ENCODE measurements at places on chromosomes 1 and 21. TPM values are rescaled to one million over a fixed set of nuclear protein-coding genes. Genes with fewer than 3 reads are reported as not detected.

Gene TCHHL1
- not detected for total RNA-seq

DNA sequence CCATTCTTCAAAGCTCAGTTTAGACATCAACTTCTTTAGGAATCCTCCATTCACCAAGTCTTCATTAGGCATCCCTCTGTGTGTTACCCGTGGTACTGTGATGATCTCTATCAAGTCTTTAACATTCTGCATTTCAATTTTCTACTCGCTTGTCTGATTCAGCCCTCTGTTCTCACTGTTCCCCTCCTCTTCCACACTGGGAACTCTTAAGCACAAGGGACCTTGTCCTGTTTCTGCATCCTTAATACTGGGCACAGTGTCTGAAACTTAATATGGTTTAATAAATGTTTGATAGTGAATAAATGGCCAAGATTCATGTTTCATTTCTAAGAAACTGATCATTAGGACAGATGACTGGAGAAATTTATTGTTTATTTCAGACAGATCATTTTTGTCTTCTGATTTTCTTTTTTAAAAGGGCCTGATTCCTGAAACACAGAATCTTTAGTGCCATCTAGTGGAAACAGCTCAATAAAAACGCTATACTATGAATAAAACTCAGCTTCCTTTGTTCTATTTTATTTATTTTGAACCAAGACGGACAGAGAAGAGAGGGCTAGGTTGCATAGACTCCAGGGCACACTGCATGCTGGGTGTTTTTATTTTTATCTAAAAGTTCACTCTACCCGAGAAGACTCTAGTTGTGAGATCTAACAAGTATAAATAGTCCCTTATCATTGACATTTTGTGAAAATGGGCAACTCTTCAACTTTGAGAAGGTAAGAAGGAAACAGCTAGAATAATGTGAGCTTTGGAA lies 7.0 kb upstream of the TRIM45 start:
- no peak overlapping the region for H3K4me3 ChIP-seq
- peaks cover 10% of the 10 kb centered on the region for H3K4me1 ChIP-seq
- H3K36me3 ChIP-seq: no peaks in the 10 kb centered on the region
- H3K27me3 ChIP-seq: no peaks in the 10 kb centered on the region
- peak overlapping the region; percentile 54 for H3K27ac ChIP-seq

DNA sequence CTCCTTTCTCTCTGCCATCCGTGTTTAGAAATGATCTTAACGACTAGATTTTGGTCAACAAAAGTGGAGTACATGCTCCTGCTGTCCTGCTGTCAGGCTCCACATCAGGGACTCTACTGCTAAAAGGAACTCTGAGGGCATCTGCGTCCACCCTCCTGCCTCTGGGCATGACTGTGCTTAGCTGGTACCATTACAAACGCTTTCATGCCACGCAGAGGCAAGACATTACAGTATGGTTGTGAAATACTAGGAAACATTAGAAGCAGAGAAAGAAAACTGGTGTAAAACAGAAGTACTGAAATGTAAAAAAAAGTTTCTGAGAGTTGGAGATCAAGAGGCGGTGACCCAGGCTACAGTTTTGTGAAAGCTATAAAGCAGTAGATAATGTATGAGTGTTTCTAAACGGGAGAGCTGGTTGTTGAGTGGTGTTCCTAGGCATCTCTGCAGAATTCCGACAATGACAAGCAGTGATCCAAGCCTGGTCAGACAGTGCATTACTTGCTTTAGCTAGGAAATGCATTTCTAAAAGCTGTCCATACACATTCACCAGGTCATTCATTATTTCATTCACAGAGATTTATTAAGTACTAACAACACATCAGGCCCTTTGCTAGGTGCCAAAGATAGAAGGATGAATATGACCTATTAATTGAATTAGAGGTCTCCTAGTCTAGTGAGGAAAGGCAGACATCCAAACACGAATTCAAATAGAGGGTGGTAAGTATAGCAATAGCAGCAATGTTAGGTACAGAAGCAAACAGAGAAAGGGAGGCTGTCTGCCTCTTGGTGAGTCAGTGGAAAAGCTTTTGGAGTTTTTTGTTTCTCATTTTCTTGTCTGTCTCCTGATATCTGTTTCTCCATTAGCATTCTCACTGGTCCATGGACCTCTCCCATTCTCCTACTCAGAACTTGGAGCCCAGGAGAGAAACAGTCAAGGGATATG lies 401.9 kb downstream of the LMO4 start:
- no peak for DNase-seq
- H3K27me3 ChIP-seq: no peaks in the 10 kb centered on the region
- H3K27ac ChIP-seq: no peak overlapping the region
- H3K4me1 ChIP-seq: no peaks in the 10 kb centered on the region
- H3K36me3 ChIP-seq: no peaks in the 10 kb centered on the region

- H3K27me3 ChIP-seq: no peaks in the 10 kb centered on the region
- no peaks in the 10 kb centered on the region for H3K4me1 ChIP-seq
- H3K36me3 ChIP-seq: no peaks in the 10 kb centered on the region
- no peak for DNase-seq
Observed at GRCh38 chr1:232016616-232017015, 390.0 kb downstream of the DISC1 start.

DNA sequence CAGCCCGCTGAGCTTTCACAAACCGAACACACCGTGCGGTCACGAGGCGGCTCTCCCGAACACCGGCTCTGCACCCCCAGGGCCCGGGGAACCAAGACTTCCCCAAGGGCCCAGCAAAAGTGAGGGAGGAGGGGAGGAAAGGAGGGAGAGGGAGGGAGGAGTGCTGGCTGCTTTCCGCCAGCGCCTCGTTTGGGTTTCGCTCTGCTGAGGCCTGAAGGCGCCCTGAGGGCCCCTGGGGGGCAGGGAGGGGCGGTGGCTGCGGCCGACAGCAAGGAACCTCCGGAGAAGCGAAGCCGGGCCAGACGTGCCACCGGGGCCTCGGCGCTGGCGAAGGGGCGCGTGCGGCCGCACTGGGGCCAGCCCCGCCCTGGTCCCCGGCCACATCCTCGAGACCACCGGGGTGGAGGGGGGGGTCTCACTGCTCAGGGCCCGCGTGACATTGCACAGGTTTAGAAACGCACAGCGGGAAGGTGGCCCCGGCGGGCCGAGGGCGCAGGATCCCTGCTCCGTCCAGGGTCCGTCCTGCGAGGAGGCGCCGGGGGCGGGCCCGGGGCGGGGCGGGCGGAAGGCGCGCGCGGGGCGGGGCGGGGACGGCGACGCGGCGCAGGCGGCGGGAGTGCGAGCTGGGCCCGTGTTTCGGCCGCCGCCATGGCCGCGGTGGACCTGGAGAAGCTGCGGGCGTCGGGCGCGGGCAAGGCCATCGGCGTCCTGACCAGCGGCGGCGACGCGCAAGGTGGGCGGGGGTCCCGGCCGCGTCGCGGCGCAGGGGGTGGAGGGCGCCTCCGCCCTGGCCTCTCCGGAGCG lies at the start of gene PFKL:
TSS of gene PFKL (plus strand) at position 596 of the 804 bp plus-strand sequence. CDS start at position 649, 53 bp downstream.
- H3K4me1 ChIP-seq: peaks cover 55% of the 10 kb centered on the region
- DNase-seq: peak; percentile 67
- peak within 1 kb of the TSS; percentile 79 for H3K27ac ChIP-seq
- H3K4me3 ChIP-seq: peak within 1 kb of the TSS; percentile 64
- no peaks in the 10 kb centered on the region for H3K27me3 ChIP-seq
- H3K36me3 ChIP-seq: no peaks in the 10 kb centered on the region

- DNase-seq: peak; percentile 55
- H3K4me3 ChIP-seq: no peak within 1 kb of the TSS
- no peak within 1 kb of the TSS for H3K27ac ChIP-seq
Observed at GRCh38 chr1:160795951-160796383, at the start of gene LY9. Gene LY9 (plus strand): TSS chr1:160796174. CDS start chr1:160796188, 14 bp downstream.

DNA sequence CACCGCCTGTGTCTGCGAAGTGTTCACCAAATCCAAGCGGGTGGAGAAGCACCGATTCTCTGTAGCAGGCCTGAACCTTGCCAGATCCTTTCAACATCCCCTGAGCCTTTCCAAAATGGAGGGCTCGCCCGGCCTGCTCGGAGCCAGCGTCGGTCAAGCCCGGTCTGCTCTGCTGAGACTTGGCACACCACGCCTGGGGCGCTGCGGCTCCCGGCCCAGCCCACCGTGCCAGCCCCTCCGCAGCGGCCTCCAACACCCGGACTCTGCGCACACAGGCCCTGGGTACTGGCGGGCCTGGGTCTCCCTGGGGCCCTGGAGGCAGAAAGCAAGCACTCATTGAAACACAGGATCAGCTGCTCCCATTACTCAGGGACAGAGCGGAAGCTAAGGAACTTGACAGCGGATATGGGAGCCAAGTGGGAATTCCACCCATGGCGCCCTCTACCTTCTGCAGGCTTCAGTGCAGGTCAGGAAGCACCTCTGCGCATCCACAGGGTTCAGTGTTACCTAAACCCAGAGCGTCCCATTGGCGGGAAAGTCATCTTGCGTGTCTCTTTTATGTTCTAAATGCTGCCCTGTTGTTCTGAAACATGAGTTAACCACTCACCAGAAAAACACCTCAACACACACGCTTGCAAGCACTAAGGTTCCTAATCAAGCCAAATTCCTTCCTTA lies 159.9 kb downstream of the ZBTB18 start:
- H3K27ac ChIP-seq: no peak overlapping the region
- no peaks in the 10 kb centered on the region for H3K4me1 ChIP-seq
- DNase-seq: peak; percentile 48
- no peaks in the 10 kb centered on the region for H3K27me3 ChIP-seq
- H3K4me3 ChIP-seq: no peak overlapping the region

Gene SAMD11
- 2.3 TPM for total RNA-seq

Gene CD1E
- total RNA-seq: not detected

Gene ETNK2
- total RNA-seq: 4.0 TPM

DNA sequence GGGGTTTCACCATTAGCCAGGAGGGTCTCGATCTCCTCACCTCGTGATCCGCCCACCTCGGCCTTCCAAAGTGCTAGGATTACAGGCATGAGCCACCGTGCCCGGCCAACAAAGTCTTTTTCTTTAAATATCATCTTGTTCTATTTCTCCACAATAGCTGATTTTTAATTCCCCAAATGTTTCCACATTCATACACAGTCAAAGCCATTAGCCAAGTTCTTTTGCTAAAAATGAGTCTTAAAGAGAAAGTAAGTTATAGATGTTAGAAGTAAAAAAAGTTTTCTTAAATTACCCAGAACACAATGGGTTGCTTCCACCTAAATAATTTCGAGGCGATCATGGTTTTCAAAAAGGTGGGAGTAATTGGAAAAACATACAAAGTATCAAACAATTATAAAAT lies 30.6 kb downstream of the C2CD2 start:
- DNase-seq: no peak
- no peaks in the 10 kb centered on the region for H3K27me3 ChIP-seq
- peaks cover 35% of the 10 kb centered on the region for H3K4me1 ChIP-seq
- peaks cover under 1% of the 10 kb centered on the region for H3K36me3 ChIP-seq
- H3K27ac ChIP-seq: no peak overlapping the region

- no peak for DNase-seq
- H3K36me3 ChIP-seq: no peaks in the 10 kb centered on the region
- no peak overlapping the region for H3K4me3 ChIP-seq
- H3K27me3 ChIP-seq: no peaks in the 10 kb centered on the region
- H3K27ac ChIP-seq: no peak overlapping the region
Observed at GRCh38 chr21:29279558-29279957, 19.2 kb upstream of the BACH1 start.

GRCh38 chr1:1311107-1312104 lies 3.0 kb downstream of the PUSL1 start:
- H3K4me3 ChIP-seq: no peak overlapping the region
- H3K4me1 ChIP-seq: peaks cover 28% of the 10 kb centered on the region
- no peak for DNase-seq
- peaks cover 32% of the 10 kb centered on the region for H3K36me3 ChIP-seq
- no peaks in the 10 kb centered on the region for H3K27me3 ChIP-seq

- no peak overlapping the region for H3K4me3 ChIP-seq
- no peaks in the 10 kb centered on the region for H3K27me3 ChIP-seq
- no peak overlapping the region for H3K27ac ChIP-seq
- no peaks in the 10 kb centered on the region for H3K4me1 ChIP-seq
- no peaks in the 10 kb centered on the region for H3K36me3 ChIP-seq
Observed at GRCh38 chr1:19679691-19680090, 15.0 kb downstream of the HTR6 start.

DNA sequence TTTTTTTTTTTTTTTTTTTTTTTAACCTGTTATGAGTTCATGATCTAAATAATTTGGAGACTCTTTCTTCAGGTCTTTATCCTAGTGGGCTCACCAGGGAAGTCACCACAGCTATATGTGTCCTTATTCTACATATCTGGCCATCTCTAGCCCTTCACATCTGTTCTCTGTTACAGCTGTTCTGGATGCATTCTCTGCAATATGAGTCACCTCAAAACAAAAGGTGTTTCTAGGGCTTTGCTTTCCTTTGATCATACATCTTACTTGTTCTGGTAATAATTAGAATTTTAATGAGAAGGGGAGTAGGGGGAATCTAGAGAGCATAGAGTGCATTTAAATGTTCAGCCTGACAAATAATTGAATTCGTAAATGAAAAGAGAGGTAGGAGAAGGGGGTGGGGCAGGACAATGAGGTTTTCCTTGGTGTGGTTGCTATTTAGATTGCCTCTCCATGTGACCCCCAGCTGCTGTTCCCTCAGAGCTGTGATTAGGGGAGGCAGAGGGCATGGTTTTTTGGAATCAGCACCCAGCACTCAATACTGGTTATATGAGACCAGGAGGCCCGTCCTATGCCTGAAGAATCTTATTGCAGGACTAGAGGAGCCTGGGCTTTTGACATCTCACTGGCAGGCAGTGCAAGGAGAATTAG lies 8.0 kb downstream of the SYT6 start:
- H3K27ac ChIP-seq: no peak overlapping the region
- no peaks in the 10 kb centered on the region for H3K27me3 ChIP-seq
- H3K4me1 ChIP-seq: no peaks in the 10 kb centered on the region
- no peak overlapping the region for H3K4me3 ChIP-seq
- H3K36me3 ChIP-seq: no peaks in the 10 kb centered on the region
- no peak for DNase-seq

GRCh38 chr21:31078796-31079195 lies 40.5 kb upstream of the KRTAP19-8 start:
- H3K4me1 ChIP-seq: no peaks in the 10 kb centered on the region
- H3K4me3 ChIP-seq: no peak overlapping the region
- H3K36me3 ChIP-seq: no peaks in the 10 kb centered on the region
- no peak for DNase-seq
- H3K27me3 ChIP-seq: no peaks in the 10 kb centered on the region
- H3K27ac ChIP-seq: no peak overlapping the region

DNA sequence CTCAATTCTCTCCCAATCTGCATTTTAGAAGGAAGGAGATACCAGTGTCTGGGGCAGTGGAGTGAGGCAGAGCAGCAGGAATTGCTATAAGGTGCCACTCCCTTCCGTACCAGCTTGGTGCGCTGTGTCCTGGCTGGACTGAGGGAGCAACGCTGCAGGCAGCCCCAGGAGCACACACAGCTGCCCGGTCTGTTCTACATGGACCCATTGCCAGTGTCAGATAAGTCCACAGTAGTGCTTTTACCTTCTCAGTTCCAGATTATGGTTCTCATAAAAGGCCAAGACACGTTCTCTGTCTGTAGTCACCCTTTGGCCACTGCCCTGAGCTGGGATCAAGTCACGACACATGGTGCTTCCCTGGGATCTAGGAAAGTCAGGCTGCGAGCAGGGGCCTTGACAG lies 44.1 kb upstream of the BARHL2 start:
- no peaks in the 10 kb centered on the region for H3K36me3 ChIP-seq
- no peak for DNase-seq
- H3K27ac ChIP-seq: no peak overlapping the region
- no peaks in the 10 kb centered on the region for H3K27me3 ChIP-seq
- no peak overlapping the region for H3K4me3 ChIP-seq

Data from body of pancreas (tissue), 4 donors.